Cardiac muscle cell (in vitro differentiated cells and primary cell): ENCODE measurements at places on chromosomes 2 and 18. TPM values are rescaled to one million over a fixed set of nuclear protein-coding genes. Genes with fewer than 3 reads are reported as not detected.
A peak's percentile ranks its signal among the peaks of the same experiment; 100 is the strongest.

DNA sequence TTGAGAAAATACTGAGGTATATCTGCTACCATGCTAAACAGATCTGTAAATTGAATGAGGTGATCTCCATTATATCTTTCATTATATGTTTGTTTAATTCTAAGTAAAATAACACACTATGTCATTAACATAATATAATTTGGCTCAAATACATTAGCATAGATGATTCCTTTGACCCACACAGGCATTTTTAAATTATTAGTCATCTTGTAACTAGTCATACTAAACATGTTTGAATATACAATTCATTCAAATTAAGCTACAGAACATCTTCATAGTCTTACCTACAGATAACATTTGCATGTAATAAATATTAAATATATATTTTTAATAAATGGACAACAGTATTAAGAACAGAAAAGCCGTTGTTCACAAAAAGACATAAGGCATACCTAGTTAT is 52.7 kb upstream of the KYNU start:
- no peaks in the 10 kb centered on the region for H3K4me1 ChIP-seq
- DNase-seq: no peak
- H3K4me3 ChIP-seq: no peak overlapping the region
- H3K27me3 ChIP-seq: no peaks in the 10 kb centered on the region
- no peaks in the 10 kb centered on the region for H3K36me3 ChIP-seq

DNA sequence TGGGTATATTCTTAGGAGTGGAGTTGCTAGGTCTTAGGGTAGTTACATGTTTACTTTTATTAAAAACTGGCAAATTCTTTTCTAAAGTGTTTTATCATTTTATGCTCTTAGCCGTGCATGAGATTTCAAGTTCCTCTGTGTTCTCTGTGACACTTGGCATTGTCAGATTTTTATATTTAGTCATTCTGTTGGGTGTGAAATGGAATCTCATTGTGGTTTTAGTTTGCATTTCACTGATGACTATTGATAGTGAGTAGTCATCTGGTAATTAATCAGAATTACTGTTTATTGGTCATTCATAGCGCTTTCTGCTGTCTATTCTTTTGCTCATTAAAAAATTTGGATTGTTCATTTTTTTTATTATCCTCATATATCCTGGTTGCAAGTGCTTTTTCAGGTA is 34.1 kb downstream of the RAB3GAP1 start:
- H3K27ac ChIP-seq: no peak overlapping the region
- DNase-seq: no peak
- H3K4me3 ChIP-seq: no peak overlapping the region
- no peaks in the 10 kb centered on the region for H3K36me3 ChIP-seq

DNA sequence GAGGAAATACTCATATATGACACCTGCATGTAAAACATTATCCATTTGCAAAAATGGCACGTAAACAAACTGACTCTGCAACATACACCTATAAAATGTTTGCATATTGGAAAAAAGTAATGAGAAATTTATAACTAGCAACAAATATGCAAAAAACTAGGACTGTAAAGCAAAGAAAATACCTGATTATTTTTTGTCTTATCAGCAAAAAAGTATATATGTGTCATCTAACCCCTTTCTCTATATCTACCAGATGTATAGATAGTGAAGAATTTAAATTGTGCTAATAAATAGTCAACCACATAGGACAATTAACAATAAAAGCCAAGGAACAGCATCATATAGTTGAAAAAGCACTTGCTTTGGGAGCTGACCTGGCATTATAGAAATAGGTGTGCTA is 543.8 kb downstream of the LRP1B start:
- H3K27me3 ChIP-seq: no peaks in the 10 kb centered on the region
- no peak overlapping the region for H3K4me3 ChIP-seq
- H3K36me3 ChIP-seq: no peaks in the 10 kb centered on the region
- H3K27ac ChIP-seq: no peak overlapping the region
- H3K4me1 ChIP-seq: peaks cover 5% of the 10 kb centered on the region
- no peak for DNase-seq

DNA sequence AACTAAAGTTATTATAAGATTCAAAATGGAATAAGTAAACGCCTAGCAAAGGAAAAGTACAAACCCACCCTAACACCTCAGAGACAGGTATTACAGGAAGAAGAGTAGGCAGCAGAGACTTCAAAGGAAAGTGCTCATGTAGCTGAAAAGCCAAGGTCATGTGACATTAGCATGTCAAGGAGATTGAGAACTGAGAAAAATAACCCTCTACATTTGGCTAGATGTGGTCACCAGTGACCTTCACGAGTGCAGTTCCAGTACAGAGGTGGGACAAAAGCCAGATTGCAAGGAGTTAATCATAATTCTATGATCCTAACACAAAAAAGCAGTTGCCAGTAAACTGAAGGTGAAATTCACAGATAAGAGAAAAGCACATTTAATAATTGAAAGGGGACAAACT is 252.7 kb downstream of the ZEB2 start:
- H3K4me3 ChIP-seq: no peak overlapping the region
- no peaks in the 10 kb centered on the region for H3K27me3 ChIP-seq
- H3K4me1 ChIP-seq: no peaks in the 10 kb centered on the region
- no peaks in the 10 kb centered on the region for H3K36me3 ChIP-seq
- no peak overlapping the region for H3K27ac ChIP-seq
- DNase-seq: no peak

GRCh38 chr2:227238238-227239237 is 74.1 kb downstream of the COL4A3 start:
- H3K4me1 ChIP-seq: no peaks in the 10 kb centered on the region
- H3K27me3 ChIP-seq: no peaks in the 10 kb centered on the region
- no peak overlapping the region for H3K27ac ChIP-seq
- H3K36me3 ChIP-seq: no peaks in the 10 kb centered on the region

- H3K4me1 ChIP-seq: peaks cover 6% of the 10 kb centered on the region
- no peak for DNase-seq
- no peak overlapping the region for H3K4me3 ChIP-seq
- no peaks in the 10 kb centered on the region for H3K36me3 ChIP-seq
- peaks cover 100% of the 10 kb centered on the region for H3K27me3 ChIP-seq
These were observed 857 bp upstream of the NEUROD1 start for GRCh38 chr2:181680937-181681811.

DNA sequence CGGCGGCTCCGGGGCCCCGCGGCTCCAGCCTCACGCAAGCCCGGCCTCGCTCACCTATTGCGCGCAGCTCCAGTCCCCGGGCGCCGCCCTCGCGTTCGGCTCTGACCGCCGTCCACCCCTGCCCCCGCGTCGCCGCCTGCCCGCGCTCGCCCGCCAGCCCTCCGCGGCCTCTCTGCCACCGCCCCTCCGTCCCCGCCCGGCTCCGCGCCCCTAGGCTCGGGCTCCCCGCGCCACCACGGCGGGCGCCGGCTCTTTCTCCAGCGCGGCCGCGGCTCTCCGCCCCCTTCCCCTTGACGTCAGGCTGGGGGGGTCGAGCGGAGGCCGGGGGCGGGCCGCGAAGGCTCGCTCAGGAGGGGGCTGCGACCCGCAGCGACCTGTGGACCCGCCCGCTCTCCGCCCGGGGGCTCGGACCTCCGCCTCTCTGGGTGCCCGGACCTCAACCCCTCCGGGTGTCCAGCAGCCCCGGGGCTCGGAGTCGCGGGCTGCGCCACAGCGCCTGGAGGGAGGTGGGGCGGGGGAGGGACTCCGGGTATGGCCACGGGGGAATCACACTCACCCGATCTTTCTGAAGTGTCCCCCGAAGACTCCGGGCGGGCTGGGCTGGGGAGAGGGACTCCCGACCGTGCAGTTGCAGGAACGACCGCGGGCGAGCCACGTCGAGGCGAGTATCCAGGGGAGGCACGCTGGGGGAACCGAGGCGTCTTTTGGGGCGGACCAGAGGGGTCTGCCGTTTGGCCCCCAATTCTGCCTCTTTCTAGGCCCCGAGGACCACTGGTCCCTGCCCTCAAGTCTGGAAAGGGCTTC is at the start of gene SEMA4C:
TSS of gene SEMA4C (minus strand) at position 259 of the 804 bp plus-strand sequence. CDS start 2,194 bp downstream, outside the sequence.
- H3K4me3 ChIP-seq: peak within 1 kb of the TSS; percentile 89
- H3K27me3 ChIP-seq: no peaks in the 10 kb centered on the region
- H3K4me1 ChIP-seq: peaks cover 3% of the 10 kb centered on the region
- peaks cover 8% of the 10 kb centered on the region for H3K36me3 ChIP-seq
- peak; percentile 50 for DNase-seq

DNA sequence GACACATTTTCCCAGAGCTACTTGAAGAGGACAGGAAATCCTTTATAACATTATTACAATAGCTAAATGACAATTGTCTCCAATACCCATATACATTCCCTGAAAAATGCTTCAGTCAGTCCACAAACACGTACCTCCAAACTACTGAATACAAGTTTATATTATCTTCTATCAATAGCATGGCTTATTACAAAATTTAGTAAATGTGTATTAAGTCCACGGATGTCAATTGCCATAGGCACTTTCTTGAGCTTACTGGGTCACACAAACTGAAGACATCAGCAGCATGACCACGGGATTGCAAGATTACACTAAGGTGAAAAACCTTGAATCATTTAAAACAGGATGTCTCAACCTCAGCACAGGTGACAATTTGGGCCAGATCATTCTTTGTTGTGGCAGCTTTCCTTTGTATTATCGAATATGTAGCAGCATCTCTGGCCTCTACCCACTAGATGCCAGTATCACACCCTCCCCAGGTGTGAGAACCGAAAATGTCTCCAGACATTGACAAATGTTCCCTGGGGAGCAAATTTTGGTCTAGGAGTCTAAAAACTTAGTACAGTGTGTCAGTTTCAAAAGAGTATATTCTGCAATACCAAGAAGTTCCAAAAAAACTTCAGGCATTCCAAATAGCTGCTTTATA is 1.4 kb downstream of the MBD2 start:
- peak overlapping the region; percentile 87 for H3K4me3 ChIP-seq
- H3K4me1 ChIP-seq: peaks cover 15% of the 10 kb centered on the region
- no peaks in the 10 kb centered on the region for H3K27me3 ChIP-seq
- H3K36me3 ChIP-seq: no peaks in the 10 kb centered on the region
- no peak overlapping the region for H3K27ac ChIP-seq

DNA sequence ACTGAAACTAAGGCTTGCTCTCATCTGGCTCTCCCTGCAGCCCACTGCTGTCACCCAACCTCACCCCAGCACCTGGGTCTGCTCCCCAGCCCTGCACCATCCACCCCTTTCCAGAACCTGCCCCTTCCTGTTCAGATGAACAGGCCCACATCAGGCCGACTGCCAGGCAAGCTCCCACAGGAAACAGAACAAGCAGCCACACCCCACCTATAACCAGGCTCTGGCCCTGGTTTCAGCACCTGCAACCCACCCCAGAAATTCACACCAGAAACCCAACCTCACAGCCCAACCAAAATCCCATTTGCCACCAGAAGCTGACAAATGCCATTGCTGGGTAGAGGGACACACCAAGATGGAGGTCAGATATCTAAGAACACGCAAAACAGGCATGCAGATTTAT is 159.2 kb upstream of the ID2 start:
- no peak overlapping the region for H3K27ac ChIP-seq
- no peak for DNase-seq
- peaks cover 10% of the 10 kb centered on the region for H3K4me1 ChIP-seq
- H3K36me3 ChIP-seq: no peaks in the 10 kb centered on the region
- H3K27me3 ChIP-seq: no peaks in the 10 kb centered on the region

GRCh38 chr2:71796174-71796593 is 342.8 kb downstream of the DYSF start:
- no peaks in the 10 kb centered on the region for H3K36me3 ChIP-seq
- peaks cover 8% of the 10 kb centered on the region for H3K4me1 ChIP-seq
- H3K4me3 ChIP-seq: no peak overlapping the region
- DNase-seq: peak; percentile 19
- no peak overlapping the region for H3K27ac ChIP-seq
- H3K27me3 ChIP-seq: no peaks in the 10 kb centered on the region

DNA sequence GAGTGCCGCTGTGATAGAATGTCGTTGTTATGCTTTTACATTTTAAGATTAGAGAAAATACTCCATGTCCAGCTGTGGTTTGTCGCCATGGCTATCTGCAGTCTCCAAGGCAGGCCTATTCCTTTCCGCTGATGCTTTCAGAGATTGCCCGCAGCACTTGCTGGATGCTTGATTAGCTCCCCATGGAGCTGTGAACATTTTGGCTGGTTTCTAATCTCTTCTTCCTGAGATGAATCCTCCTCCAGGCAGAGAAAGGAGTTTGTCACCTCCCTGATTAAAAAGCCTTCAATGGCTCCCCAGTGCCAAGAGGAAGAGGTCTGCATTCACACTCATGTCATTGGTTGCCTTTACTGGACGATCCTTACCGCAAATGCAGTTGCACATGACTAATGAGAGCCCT is 32.6 kb upstream of the LPIN1 start:
- DNase-seq: no peak
- no peak overlapping the region for H3K4me3 ChIP-seq
- H3K36me3 ChIP-seq: no peaks in the 10 kb centered on the region
- H3K27ac ChIP-seq: no peak overlapping the region
- H3K4me1 ChIP-seq: peaks cover under 1% of the 10 kb centered on the region
- no peaks in the 10 kb centered on the region for H3K27me3 ChIP-seq

- DNase-seq: no peak
- H3K36me3 ChIP-seq: no peaks in the 10 kb centered on the region
- H3K27me3 ChIP-seq: no peaks in the 10 kb centered on the region
- no peak overlapping the region for H3K4me3 ChIP-seq
- peaks cover under 1% of the 10 kb centered on the region for H3K4me1 ChIP-seq
- no peak overlapping the region for H3K27ac ChIP-seq
These were observed 205.7 kb downstream of the BCL11A start for GRCh38 chr2:60347781-60348180.

DNA sequence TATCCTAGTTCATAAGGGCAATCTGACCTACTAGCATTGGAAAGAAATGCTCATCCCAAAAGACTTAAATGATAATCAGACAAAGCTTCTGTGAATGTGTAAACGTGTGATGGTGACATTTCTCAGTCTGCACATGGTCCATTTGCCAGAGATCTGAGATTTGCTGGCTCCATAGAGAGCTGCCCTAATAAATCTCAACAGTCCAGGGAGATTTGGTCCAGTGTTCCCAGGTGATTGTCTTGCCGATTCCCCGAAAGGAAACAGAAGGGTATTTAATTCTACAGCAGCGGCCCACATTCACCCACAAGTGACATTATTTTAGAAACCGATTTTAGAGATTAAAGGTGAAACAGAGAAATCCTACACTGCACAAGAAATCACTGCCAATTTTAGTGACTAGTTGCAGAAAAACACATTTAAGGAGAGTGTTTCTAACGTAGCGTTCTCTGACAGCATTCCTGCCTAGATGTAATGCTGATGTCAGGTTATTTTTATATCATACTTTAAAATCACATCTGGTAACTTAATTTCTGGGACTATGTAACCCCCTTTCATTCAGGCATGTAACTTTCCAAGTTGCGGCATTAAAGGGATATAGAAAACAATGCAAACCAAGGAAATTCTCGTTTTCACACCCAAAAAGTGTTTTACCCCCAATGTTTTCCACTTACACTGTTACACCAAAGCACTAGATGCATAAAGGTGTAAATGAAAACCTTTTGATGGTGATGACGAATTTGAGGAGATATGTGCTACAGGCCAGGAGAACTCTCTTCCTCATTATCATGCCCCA is 231.9 kb upstream of the FN1 start:
- H3K4me3 ChIP-seq: no peak overlapping the region
- DNase-seq: no peak
- no peaks in the 10 kb centered on the region for H3K27me3 ChIP-seq
- no peaks in the 10 kb centered on the region for H3K36me3 ChIP-seq
- no peak overlapping the region for H3K27ac ChIP-seq

HOXD8 gene
- total RNA-seq: not detected in 2 replicates

EFEMP1 gene
- total RNA-seq: 0.66 and 1.9 TPM in 2 replicates

KLHL29 gene
- 5.7 and 11.0 TPM in 2 replicates for total RNA-seq

EGR4 gene
- total RNA-seq: 0.06 TPM in 1 of 2 replicates, not detected in the other

KCNG2 gene
- total RNA-seq: not detected in 2 replicates
